ENCODE measurements at places on chromosomes 3 and 15.

DNA sequence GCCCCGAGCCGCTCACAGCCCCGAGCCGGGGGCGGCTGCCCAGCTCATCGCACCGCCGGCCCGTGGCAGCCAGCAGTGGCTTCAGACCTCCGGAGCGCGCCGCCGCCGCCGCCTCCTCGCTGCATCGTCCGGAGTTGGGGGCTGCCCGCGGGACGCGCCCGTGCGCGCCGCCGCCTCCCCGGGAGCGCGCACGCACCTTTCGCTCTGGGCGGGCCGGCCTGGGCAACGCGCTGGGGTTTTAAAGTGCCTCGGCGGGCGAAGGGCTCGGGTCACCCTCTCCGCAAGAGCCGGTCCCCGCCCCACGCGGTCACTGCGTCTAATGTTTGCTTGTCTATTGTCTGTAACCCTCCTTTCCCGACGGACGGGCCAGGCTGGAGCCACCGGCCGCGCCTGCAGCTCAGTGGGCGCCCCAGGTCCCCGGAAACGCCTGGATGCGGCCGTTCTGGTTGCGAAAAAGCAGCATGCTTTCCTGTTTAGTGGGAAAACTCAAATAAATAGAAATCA lies at the start of gene RYK:
Gene RYK (minus strand): TSS at position 143 of the 504 bp plus-strand sequence. CDS start 205 bp downstream, outside the sequence.
- DNase-seq: peak; percentile 91

- no peak for DNase-seq
These were observed 31.4 kb upstream of the FAN1 start for GRCh38 chr15:30872341-30872748.

- no peak for DNase-seq
These were observed 53.5 kb downstream of the MSL2 start for GRCh38 chr3:136142592-136142991.

DNA sequence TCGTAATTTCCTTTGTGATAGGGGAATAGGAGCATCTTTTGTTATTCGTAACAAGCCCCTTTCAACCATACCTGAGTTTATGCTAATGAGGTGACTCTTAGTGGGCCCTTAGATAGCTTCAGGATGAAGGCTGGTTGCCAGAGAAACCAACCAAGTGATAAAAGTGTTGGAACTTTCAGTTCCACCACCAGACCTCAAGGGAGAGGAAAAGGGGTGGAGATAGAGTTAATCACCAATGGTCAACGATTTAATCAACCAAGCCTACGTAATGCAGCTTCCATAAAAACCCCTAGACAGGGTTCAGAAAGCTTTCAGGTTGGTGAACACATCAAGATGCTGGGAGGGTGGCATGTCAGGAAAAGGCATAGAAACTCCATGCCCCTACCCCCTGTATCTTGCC lies 33.0 kb downstream of the HERC1 start:
- no peak for DNase-seq

DNA sequence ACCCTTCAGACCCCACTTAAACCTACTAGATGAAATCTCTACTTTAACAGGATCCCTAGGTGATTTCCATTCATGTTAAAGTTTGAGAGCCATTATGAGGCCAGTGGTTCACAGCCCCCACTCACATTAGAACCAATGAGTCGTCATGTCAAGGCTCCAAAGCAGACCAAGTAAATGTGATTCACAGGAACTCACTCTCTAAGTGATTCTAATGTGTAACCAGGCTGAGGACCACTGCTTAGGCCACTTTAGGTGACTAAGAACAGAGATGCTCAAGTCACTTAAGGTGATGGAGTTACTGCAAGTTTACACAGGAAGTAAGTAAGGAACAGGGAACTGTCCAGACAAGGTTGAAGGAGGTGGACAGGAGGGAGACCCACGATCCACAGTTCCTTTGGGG lies 7.7 kb downstream of the GALNT15 start:
- DNase-seq: no peak

- DNase-seq: no peak
These were observed 27.9 kb upstream of the TBC1D21 start for GRCh38 chr15:73845507-73845906.

Measured in GM13976 (cell line).